Stimulated activated CD8-positive, alpha-beta memory T cell treated with anti-CD3 and anti-CD28 coated beads, Interleukin-12 subunit alpha, Interleukin-12 subunit beta, amount 100 ng/mL, for 1 hour (primary cell): ENCODE measurements at places on chromosomes 13 and 19.
A peak's percentile ranks its signal among the peaks of the same experiment; 100 is the strongest.

DNA sequence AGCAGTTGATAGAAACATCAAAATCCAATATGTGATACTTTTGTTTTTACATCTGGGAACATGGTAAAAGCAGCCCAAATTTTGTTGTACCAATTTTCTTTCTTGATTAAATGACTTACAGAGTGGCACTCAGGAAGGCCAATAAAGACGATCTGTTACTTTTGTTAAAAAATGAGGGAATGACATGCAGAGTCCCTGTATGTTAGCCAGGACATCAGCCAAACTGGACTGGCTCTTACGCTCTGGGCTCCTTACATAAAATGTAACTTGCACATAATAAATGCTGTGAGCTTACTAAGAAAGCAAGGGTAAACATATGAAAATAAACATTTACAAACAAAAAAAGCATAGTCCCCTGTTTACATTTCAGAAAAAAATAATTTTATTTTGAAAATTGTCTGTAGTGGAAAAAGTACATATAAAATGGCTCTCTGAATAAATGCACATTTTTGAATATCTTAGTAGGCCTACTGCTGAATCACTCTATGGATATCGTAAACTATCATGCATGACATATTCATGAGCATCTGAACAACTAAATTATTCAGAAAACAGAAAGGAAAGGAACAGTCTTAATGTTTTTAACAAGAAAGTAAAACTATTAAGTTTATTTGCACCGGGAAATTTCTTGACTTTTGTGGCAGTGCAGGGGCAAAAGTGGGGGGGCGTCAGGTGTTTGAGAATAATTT, 534.5 kb downstream of the KCTD12 start:
- DNase-seq = no peak

DNA sequence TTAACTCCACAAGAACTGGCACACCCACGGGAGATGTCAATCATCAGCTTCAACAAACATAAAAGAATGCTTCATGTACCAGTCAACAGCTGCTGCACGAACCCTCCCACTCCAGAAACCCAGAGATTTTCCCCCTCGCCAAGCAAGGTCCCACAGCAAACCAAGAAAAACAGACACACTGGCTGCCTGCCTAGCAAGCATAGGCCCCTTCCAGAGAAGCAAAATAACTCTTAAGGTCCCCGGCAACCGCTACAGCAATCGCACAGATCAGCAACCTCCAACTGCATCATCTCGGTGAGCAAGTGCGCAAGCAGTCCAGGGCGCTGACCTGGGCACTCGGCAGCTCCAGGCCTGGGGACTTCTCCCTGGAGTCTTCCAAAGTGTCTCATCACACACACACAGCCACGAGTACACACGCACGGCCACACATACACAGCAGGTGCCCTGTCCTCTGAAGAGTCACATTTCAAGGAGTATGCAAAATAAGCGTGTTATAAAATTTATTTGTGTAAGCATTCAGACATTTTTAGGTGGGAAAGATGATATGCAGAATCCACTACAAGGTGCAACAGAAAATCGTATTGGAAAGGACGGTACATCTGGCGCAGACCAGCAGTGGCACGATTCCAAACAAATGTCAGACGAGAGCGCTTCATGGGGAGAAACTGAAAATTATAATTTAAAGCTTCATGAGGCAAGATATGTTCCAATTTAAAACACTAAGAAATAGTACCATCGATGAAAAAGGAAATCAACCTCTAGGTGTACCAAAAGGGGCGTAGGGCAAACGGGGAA, 125.0 kb downstream of the STK24 start:
- DNase-seq = no peak

DNA sequence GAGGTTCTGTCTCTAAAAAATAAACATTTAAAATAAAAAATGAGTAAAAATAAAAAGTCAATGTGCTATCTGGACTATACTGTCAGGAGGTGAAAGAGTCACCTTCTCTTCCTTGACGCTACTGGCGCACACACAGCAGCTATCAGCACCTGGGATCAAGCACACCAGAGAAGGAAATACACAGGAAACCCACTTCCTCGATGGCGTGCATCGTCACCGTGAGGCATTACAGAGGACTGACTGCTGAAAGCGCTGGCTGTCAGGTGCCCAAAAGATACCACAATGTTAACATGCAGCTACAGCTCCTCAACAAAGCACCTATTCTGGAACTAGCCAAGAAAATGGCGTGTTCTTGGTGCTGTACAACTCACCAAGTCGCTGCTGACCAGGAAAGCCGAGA, 6.1 kb downstream of the SLC35E1 start:
- DNase-seq = peak; percentile 66

- DNase-seq = no peak
Observed at GRCh38 chr13:91238036-91238435, 109.5 kb upstream of the MIR17HG start.

GRCh38 chr13:44397766-44398223, 24.2 kb downstream of the SERP2 start:
- no peak for DNase-seq

GRCh38 chr13:101449790-101450748, 2.4 kb upstream of the ITGBL1 start:
- DNase-seq = no peak

GRCh38 chr19:19540064-19540714, 2.1 kb downstream of the CILP2 start:
- peak; percentile 27 for DNase-seq
